Cardiac fibroblast (primary cell): ENCODE measurements at places on chromosomes 13 and 19.
A peak's percentile ranks its signal among the peaks of the same experiment; 100 is the strongest.

- no peak for DNase-seq
Observed at GRCh38 chr19:45512881-45513483, 5.7 kb downstream of the VASP start.

DNA sequence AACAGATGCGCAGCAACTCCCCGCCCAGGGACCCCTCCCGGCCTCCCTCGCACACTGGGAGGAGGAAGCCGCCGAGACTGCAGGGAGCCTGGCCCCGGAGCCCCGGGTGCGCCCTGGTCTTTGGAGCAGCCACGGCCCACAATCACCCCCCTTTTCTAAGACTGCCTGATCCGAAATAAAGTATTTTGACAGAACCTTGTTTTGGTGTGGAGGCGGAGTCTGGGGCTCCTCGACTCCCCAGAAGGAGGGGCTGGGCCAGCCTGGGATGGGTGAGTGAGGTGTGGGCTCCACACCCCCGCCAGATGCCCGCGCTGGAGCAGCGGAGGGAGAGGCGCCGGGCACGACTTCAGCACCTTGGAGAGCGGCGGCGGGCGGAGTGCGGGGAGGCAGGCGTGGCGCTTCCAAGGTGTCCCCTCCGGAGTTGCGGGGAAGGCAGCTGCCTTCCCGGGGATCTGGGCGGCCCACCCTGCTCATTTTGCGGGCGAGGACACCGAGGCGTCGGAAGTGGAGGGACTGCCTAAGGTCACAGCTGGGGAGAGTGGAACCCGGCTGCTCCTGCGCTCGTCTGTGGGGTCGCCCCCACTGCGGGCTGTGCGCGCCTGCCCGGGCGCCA, 9.4 kb downstream of the SIRT6 start:
- peak; percentile 46 for DNase-seq

GRCh38 chr19:15072930-15073647, 8.9 kb upstream of the OR1I1 start:
- peak; percentile 2 for DNase-seq

- DNase-seq, result peak; percentile 43
Observed at GRCh38 chr13:109834973-109835720, 48.8 kb upstream of the IRS2 start.

DNA sequence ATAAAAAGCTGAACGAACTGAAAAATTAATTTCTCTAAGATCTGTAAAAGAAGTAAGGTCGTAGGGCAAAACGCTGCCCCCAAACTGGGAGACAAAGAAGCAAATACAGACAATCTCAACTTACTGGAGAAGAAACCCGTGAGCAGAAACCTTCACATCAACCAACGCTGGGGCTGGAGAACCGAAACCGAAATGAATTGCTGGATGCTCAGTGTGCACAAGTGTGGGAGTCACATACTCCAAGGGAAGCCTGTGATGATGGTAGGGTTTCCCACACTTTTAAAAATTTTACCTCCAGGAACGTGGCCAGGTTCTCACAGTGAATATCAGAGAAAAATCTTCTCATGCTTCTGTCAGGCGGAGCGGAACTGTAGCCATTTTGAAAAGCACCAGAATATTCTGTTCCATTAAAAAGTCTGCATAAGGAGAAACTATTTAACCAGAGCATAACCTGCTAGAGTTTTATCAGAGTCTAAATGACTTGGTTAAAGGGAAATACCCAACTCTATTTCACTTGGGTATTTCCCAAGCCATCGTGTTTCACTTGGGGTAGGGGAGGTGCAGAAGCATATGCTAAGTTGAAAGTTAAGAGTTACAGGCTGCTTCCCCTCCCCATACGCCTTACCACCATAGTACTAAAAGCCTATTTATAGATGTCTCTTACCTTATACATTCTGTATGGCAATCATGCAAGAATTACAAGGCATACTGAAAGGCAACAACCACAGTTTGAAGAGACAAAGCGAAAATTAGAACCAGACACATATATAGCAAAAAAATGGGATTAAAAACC, 110.5 kb upstream of the SLITRK1 start:
- no peak for DNase-seq

DNA sequence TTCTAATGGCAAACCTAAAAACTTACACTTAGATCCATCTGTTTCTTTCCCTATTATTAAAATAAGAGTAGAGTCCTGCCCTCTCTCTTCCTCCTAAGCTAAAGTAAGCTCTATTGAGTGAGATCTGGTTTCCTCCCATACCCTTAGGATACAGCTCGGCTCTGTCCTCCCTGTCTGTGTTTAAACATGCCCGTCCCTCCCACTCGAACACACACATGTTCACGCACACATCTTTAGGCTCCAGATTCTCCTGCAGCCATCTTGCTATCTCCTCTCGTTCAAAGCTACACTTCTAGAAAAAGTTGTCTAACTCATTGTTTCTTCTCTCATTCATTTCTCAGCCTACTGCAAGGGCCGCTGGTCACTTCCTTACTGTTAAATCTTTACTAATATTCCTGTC, 15.1 kb upstream of the CEBPG start:
- no peak for DNase-seq

GRCh38 chr13:57450356-57450755, 181.2 kb upstream of the PCDH17 start:
- DNase-seq, result no peak

- DNase-seq, result no peak
Observed at GRCh38 chr13:79361299-79361698, 44.8 kb downstream of the RBM26 start.

GRCh38 chr13:100275746-100276145, 186.9 kb downstream of the PCCA start:
- no peak for DNase-seq

DNA sequence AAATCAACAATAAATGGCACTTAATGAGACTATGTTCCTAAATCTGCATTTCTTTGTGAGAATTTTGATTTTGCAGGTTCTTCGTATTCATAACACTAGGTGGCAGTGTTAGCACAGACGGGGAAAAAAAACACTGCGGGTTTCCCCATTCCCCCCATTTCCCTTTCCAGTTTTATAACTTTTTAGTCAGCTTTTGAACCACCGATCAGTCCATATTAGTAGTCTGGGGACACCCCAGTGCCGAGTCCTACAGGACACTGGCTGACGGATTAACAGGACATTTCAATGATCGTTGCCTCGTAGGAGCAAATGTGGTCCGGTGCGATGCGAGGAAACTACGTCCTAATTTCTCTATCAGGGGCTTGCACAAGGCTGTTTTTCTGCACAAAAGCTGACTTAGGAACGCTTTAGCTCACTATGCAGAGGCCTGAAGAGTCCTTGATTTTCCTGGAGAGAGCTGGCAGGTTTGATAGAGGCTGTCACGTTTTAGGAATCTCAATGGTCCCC, 234.3 kb downstream of the LMO7 start:
- DNase-seq, result peak; percentile 38

DNA sequence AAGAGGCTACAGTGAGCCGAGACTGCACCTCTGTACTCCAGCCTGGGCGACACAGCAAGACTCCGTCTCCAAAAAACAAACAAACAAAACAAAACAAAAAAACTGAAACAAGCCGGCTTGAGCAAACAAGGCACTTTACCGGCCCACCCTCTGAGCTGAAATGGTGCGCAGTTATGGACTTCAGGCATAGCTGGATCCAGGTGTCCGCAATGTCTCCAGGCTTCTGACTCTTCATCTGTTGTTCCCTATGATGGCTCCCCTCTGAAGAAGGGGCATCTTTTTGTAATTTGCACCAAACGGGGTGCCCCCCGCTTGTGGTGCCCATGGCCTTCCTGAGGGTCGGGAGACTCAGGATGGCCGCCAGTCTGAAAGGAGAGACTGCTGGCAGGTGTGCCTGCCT, 6.2 kb downstream of the C2CD4C start:
- no peak for DNase-seq

DNA sequence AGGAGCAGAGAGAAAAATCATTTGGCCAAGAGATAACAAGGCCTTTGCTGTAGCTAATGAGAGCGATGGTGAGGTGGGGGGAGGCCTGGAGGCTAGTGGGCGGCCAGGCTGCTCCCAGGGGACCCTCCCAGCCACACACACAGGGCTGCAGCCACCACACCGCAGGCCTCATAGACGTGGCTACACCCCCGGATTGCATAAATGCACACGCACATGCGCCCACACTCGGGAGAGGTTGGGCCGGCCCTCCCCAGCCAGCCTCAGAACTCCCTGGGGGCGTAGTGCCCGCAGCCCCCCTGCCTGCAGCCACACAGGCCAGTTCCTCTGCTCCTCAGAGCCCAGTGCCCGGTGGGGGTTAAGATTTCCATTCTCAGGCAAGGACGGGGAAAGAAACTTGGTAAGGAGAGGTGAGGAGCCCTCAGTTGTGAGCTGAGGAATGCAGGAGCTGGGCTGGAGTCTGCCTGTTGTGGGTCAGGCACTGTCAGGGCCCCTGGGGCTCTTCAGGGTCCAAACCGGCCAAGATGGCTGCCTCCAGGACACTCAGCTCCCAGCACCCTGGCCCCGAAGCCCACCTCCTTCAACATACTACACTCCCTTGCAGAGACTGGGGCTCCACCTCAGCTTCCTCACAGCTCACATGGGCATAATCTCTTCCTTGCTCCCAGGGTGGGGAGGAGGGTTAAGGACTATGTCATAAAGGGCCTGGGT, 8.0 kb downstream of the PTH2 start:
- peak; percentile 75 for DNase-seq

DNA sequence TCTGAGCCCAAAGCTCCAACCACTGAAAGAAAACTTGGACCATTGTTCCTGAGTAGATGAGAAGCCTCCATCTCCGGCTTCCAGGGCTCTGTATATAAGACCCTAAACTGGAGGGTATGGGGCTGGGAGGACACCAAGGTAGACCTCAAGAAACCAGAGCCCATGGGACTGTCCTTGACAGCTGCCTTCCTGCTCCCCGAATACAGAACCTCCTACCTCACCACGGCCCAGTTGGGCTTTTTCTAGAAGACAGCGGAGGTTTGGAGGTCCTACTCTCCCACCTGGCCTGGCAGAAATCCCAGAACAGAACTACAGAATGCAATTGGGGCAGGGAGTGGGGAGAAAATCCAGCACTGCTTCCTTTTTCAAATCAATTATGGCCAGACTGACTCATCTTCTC, 177.3 kb upstream of the ZNF507 start:
- DNase-seq, result no peak

DNA sequence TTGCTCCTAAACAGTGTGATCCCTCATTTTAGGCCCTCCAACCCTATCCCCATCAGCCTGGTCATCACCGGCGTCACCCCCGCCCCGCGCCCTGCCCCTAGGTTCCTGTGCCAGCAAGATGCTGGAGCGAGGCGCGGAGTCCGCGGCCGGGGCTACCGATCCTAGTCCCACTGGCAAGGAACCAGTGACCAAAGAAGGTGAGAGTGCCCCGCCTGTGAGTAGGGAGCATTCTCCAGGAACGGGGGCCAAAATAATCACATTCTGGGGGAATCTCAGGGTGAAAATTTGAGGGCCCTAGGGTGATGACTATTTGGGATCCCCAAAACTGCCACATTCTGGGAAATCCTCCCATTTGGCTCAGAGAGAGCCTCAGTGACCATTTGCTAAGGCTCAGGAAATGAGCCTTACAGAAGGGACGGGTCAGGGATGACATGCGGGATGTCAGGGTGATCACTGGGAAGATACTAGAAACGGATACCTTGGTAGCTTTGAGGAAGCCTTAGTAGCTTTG, 1.4 kb downstream of the ZNF575 start:
- no peak for DNase-seq

- DNase-seq, result no peak
Observed at GRCh38 chr19:10422046-10422461, 1.7 kb downstream of the PDE4A start.

- DNase-seq, result no peak
Observed at GRCh38 chr13:21458451-21458812, 671 bp downstream of the ZDHHC20 start.

DNA sequence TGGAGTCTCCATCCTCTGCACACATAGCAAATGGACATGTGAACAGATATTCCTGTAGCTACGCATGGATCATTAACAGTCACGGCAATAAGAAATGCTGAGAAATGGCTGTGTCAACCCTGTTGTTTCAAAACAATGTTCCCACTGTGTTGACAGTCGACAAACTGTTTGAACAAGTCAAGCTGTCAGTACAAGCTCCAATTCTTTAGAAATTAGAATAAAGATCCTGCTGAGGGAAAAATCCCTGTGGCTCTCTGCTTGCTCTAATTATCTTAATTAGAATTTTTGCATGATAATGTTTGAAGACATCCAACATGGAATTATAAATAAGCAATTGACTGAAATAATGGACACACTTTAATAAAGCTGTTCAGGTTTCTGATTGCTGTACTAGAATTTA, 37.9 kb upstream of the CPB2 start:
- no peak for DNase-seq

DNA sequence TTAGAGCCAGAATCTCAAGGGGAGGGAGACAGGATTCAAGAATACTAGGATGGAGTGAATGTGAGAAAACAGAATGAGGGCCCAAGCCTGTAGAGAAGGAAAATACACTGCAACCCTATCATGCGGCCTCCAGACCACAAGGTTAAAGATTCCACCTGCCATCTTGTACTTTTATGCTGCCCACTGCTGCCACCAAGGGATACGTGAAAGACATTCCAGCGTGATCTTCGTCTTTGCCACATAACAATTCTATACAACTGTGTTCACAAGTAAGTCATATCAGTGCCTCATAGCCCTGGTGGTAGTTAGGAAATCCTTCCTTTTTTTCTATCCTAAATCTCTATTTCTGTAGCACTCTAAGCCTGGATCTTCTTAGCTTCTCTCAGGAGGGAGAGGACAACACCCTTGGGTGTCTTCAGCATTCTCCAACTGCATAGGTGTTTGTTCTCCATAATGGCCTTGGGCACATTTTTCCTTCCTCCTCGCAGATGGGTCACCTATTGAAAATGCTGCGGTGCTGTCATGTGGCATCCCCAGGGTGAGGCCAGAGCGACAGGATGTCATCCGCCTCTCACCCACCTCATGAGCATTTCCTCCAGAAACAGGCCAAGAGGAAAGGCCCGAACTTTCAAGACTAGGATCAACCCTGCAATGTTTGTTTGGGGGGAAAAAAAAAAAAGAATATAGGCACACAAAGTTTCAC, 13.6 kb downstream of the TPT1 start:
- no peak for DNase-seq

- no peak for DNase-seq
Observed at GRCh38 chr13:80962173-80962572, 621.2 kb upstream of the SPRY2 start.

DNA sequence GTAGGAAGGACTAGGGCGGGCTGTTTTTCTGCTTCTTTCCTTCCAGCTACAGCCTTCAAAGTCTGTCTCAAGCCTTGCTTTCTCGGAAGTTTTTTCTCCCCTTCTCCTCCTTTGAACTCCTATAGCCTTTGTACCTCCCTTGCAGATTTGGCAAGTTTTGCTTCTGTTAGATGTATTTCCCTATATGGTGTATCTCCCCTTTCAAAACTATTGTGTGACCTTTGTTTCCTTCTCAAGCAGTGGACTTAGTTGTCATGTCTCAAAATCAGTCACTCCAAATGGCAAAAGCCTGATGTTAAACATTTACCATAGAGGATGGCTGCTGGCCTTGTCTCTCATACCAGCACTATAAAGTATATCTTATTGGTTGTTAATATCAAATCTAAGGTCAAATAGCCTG, 152.7 kb downstream of the FLT1 start:
- no peak for DNase-seq

GRCh38 chr19:8703223-8703622, 4.6 kb upstream of the ACTL9 start:
- no peak for DNase-seq
